ENCODE measurements at places on chromosomes 5 and 9.

DNA sequence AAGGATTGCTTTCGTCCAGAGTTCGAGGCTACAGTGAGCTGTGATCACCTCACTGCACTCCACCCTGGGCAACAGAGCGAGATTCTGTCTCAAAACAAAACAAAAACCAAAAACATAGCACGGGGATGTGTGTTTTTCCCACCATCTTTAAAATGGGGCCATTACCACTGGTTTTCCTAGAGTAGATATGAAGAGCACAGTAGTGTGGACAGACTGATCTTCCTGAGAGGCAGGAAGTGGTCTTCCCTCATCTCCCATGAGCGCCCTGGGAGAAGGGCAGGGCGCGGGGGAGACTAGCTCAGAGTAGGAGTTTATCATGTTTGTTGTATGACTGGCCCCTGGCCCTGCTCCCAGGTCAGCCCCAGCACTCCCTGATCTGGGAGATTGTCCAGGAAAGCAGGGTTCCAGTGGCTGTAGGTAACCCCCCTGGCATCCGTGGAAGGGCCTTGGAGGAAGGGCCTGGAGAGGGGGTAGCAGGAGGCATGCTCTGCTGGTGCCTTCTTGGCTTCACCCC is 2.3 kb downstream of the SUSD3 start:
- DNase-seq: no peak

DNA sequence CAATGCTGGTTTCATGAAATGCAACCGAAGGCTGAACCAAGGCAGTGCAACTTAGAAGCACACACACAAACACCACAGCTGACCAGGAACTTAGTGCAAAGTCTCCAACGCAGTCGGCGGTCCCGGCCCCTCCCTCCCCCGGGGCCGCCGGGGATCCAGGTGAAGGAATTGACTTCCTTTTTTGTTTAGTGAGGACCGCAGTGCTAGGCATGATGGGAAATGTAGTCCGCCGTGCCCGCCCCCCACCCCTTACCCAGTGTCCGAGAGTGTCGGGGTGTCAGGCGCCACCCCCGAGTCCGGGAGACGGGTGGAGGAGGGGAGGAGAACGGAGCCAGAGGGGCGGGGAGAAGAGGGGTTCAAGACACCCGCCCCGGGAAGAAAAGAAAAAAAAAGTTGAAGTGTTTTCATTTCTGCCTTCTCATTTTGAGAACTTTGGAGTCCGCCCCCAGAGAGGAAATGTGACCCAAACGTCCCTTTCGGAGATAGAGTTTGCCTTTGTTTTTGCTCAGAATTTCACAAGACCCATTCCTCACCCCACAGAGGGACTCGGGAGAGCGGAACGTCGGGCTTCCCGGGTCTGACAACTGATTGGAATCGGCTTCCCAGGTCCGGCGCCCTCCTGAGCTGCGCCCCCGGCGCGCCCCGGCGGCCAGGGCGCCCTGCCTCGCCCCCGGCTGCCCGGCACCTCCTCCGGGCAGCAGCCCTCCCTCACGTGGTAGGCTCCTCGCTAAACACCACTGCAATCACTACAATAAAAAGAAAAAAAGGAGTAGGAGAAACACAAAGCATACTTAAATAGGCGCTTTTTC is 2.0 kb downstream of the IER5L start:
- DNase-seq: peak; percentile 66

GRCh38 chr9:89538871-89539270 is 41.0 kb upstream of the SEMA4D start:
- DNase-seq: no peak

DNA sequence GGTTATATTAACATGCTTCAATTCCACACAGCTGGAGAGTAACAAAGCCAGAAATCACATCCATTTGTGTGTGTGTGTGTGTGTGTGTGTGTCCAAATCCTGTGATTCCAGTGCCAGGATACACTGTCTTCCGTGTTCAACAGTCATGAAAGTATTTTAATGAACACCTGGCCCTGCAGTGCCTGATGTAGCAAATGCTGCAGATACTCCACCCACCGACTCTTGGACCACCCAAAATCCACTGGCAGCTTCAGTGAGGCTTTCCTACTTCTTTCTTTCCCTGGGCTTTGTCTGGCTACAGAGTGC is 13.1 kb upstream of the INSYN2B start:
- no peak for DNase-seq

GRCh38 chr9:133731876-133732638 is 6.1 kb downstream of the SARDH start:
- no peak for DNase-seq

GRCh38 chr5:175336781-175337180 is 107.2 kb downstream of the DRD1 start:
- DNase-seq: no peak

- no peak for DNase-seq
These were observed 382.4 kb downstream of the CDK5RAP2 start for GRCh38 chr9:120197605-120198004.

- no peak for DNase-seq
These were observed 179.4 kb downstream of the SEMA6A start for GRCh38 chr5:116395226-116395625.

GRCh38 chr9:4774209-4774608 is 18.5 kb upstream of the RCL1 start:
- DNase-seq: no peak

- no peak for DNase-seq
These were observed 35.1 kb downstream of the PCDHGC5 start for GRCh38 chr5:141523991-141524390.

- DNase-seq: no peak
These were observed 29.6 kb upstream of the SLC9A3 start for GRCh38 chr5:553874-554273.

DNA sequence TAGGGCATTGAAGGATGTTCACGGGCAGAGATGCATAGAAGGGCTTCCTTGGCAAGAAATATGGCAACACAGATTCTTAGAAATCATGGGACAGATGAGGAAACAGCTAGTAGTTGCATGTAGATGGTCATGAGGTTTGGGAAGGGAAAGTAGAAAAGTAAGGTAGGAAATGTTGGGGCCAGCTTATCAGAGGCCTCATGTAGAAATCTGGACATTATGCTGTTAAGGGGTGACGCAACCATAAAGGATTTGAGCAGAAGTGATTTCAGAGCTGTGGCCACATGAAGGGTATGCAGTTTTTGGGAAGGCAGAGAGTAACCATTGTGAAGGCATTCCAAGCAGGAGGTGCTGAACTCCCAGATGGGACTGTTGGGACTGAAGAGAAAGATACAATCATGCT is 224.0 kb downstream of the ARHGAP26 start:
- DNase-seq: no peak

DNA sequence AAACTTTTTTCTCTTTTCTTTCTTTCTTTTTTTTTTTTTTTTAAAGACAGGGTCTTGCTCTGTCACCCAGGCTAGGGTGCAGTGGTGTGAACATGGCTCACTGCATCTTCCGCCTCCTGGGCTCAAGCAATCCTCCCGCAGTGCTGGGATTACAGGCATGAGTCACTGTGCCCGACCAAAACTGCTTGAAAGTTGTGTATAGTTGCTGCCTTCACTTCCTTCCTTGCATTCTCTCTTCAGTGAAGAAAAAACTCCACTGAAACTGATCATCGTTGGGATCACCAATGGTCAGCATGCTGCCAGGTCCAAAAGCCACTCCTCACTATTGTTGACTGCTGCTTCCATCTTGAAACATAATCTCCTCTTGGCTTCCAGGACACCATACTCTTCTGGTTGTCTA is 66.6 kb upstream of the CTNNA1 start:
- no peak for DNase-seq

DNA sequence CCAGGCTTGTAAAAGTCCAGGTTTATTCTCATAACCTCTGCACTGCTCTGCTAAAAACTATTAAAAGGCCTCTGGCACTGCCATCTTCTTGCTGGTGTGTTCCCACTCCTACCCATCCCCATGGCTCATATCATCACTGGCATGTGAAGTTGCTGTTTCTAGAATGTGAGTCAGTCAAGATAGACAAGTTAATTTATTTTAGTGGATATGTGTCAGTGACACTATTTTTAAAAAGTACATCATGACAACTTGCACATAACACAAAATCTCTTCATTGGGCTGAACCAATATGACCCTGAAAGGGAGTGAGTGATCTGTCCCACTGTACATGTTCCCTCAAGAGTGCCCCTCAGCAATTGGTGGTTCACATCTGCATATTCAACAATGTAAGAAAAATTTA is 299.7 kb downstream of the NFIB start:
- DNase-seq: no peak

- DNase-seq: no peak
These were observed 125.8 kb upstream of the SNX2 start for GRCh38 chr5:122649080-122649479.

- no peak for DNase-seq
These were observed 70.8 kb downstream of the RAB24 start for GRCh38 chr5:177232761-177233160.

- no peak for DNase-seq
These were observed 255 bp upstream of the TRPM6 start for GRCh38 chr9:74887981-74888370.

GRCh38 chr5:179287071-179287470 is 58.2 kb downstream of the ADAMTS2 start:
- no peak for DNase-seq

DNA sequence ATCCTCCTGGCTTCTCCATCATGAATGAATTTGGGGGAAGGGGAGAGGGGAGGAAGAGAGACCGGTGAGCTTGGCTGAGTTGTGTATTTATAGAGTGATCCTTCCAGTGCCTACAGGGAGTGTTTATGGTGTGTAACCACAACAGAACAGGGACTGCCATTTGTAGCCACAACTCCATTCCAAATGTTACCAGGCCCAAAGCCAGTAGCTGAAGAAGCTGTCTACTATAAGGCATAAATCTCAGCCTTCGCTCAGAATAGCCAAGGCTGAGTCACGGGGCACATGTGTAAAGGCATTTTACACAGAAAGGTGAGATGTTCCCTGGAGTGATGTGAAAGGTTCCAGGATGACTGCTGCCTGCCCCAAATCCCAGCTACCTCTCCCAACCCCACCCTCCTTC is 2.5 kb downstream of the TMEM252 start:
- DNase-seq: no peak

DNA sequence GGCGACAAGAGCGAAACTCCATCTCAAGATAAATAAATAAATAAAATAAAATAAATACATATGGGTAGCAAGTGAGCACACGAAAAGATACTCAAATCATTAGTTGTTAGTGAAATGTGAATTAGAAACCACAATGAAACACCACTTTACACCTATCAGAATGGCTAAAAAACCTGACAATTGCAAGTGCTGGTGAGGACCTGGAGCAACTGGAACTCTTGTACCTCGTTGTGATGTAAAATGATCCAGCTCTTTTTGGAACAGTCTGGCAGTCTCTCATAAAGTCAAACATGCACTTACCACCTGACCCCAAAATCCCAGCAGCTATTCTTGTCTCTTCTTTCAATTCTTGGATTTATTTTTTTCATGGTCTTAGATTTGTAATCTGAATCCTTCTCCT is 69.2 kb upstream of the FBXW11 start:
- DNase-seq: no peak

GRCh38 chr5:87121304-87122150 is 146.2 kb upstream of the RASA1 start:
- DNase-seq: peak; percentile 9

DNA sequence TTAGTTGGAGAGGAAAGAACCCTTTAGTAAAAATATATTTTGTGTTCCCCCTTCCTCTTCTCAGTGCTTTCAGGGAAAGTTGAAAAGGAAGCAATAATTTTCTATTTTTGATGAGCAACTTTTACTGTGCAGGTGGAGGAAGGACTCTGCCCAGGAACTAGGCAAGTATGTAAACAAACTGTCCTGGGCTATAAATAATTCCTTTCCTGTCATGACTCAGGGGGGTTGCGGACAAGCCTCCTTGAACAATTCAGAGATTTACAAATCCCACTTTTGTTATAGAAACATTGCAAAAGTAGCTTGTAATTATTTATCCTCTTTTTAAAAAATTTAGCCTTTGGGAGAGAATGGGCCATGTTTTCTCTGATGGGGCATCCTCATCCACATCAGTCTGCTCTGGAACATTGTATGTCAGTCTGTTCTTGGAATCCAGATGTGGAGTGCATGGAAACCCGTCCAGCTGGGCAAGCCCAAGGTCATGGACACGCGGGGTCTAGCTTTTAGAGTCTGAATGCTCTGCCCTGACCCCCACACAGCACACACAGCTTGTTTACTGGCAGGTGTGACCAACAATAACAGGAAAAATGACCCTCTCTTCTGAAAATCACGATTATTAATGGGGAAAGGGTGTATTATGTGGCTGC is 127.6 kb downstream of the GADD45G start:
- no peak for DNase-seq

DNA sequence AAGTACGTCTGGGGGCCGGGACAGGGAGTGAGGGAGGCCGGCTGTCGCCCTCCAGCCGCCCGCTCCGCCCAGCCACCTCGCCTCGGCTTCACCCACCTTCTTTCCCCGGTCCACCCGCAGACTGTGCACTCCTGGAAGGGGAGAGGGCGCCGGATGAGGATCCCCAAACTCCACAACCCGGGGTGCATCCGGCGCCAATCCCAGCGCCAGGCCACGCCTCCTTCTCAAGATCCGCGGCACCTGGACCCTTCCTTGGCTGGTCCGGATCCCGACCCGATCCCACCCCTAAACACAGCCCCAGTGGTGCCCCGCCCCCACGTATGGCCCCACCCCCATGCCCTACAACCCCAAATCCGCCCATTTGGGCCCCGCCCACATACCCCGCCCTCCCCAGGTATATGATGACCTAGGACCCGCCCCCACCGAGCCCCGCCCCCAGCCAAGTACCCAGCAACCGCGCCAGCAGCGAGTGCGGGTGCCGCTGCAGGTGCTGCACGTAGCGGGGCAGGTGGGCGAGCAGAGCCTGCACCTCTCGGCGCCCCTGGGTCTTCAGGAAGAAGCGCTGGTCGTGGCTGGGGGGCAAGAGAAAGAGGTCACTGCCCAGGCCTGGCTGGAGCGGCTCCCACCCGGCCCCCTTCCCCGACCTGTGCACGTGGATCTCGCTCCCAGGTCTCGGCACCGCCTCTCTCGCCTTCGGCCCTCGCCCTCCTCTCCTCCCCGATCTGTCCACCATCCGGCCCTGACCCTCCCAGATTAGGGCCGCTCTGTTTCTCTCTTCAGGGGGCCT is 3.2 kb downstream of the PIP5KL1 start:
- no peak for DNase-seq

DNA sequence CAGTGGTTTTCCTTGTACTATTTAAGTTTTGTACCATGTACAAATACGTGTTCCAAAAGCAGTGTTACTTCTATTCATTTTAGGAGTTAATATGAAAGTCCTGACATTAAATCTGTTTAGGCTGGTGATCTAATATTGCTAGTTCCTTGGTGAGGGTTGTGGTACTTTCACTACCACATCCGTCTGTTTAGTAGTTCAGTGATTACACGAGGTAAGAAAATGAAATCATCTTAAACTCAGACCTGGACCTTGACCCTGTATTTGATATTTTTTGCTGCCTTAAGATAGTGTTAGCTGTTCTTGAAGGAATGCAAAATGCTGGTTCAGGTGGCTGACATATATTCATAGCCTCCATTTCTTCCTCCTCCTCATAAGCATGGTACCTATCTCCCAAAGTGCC is 50.3 kb downstream of the MTAP start:
- DNase-seq: no peak

- DNase-seq: no peak
These were observed 33.0 kb upstream of the CTNNAL1 start for GRCh38 chr9:109046346-109046745.

Data from stimulated activated CD8-positive, alpha-beta memory T cell treated with anti-CD3 and anti-CD28 coated beads, Interleukin-15, amount 100 ng/mL, for 48 hours (primary cell).